ENCODE measurements at places on chromosomes 4 and X. TPM values are rescaled to one million over a fixed set of nuclear protein-coding genes. Genes with fewer than 3 reads are reported as not detected.

The TACR3 gene
- total RNA-seq: not detected

The PAGE4 gene
- total RNA-seq: 0.80 TPM

The KANTR gene
- 4.7 TPM for total RNA-seq

The UTP14A gene
- total RNA-seq: 22.7 TPM

The CD38 gene
- total RNA-seq: 47.6 TPM

The DCLK2 gene
- total RNA-seq: 1.1 TPM

The ZC4H2 gene
- total RNA-seq: 13.2 TPM

The FGB gene
- 1.1 TPM for total RNA-seq

The APLN gene
- 0.90 TPM for total RNA-seq

The DCAF8L2 gene
- total RNA-seq: not detected

The NFXL1 gene
- 5.9 TPM for total RNA-seq

DNA sequence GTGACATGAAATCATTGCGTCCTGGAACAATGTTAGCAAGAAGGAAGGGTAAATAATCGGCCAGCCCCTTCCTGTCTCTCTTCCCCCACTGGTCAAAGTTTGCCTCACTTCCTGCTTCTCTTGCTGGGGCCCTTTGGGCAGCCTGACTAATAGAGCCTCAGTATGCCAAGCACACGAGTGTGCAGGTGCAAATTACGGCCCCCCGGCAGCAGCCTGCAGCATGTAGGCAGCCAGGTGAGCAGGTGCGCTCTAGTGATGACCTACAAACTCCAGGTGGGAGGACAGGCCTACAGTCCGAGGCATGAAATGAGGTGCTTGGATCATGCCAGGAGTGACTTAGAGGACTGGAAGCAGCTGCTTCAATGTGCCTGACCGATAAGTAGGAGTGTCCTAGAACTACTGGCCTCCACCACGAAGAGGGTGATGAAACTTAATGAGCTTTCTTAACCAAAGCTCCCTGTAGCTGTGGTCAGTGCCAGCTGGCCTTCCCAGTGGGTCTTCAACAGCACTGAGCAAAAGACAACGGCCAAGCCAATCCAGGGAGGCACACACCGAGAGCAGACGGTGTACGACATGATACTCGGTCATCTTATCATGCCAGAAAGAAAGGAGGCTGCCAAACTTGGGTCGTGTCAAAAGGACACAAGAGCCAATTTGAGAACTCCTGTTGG is 26.1 kb upstream of the FAT1 start:
- DNase-seq: no peak

- no peak for DNase-seq
These were observed 683.5 kb upstream of the GRIA3 start for GRCh38 chrX:122500556-122500955.

- DNase-seq: no peak
These were observed 8.5 kb downstream of the FGFRL1 start for GRCh38 chr4:1019729-1020470.

DNA sequence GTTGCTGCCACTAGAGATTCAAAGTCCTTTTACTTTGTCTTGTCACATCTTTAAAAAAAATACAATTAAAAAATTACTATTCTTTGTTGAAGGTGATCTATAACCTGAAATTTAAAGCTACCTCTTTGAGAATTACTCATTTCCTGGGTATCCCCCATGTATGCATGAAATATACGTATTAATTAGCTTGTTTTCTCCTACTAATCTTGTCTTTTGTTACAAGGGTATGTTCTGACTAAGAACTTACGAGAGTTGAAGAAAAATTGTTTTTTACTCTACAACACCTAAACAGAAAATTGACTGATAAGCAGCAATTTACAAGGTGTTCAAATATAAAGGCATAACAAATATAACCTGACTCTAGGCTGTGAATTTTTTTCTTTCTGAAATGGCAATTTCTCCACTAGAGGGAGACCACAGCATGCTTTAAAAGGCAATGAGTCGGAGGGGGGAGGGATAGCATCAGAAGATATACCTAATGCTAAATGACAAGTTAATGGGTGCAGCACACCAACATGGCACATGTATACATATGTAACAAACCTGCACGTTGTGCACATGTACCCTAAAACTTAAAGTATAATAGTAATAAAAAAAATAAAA is 249.6 kb downstream of the OPHN1 start:
- DNase-seq: no peak

DNA sequence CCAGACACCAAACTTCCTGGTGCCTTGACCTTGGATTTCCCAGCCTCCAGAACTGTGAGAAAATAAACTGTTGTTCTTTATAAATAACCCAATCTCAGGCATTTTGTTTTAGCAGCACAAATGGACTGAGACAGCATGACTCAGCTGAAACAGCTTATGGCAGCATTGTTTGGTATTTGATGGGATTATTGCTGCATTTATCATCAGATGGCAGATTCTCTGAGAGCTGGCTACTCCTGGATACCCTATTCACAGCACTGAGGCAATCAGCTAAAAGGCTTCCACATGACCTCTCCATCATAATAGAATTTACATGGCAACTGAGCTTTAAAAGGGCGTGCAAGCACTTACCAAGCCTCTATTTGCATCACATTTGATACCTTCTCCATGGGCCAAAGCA is 623.1 kb upstream of the CPEB2 start:
- no peak for DNase-seq

DNA sequence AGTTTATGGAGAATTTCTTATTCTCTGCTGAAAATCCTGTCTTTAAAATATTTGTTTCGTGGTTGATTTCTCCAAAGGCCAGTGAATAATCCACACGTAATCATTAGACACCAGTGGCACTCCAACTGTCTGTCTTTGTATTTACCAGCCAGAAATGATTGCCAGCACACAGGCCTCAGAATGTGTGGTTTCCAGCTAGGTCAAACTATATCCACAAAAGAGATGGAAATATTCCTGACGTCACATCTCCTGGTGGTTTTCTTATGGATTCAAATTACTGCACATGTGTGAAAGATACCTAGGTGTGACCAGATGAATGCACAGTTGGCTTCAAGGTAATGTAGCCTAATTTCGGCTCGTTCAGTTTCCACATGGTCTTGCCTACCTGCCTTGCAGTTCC is 27.2 kb upstream of the TENM3 start:
- no peak for DNase-seq

DNA sequence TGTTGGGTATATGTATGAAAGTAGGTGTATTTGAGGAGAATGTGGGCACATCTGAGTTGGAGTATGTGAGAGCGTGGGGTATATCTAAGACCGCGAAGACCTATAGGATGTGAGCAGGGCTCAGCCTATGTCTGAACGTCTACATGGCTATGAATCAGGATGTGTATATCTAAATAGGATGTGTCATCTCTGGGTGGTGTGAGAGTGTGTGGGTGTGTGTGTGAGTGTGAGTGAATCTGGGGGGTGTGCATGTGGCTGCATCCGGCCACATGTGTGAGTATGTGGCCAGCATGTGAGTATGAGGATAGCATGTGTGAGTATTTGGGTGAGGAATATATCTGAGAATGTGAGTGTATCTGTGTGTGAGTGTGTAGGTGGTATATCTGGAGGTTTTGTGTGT is 7.7 kb downstream of the GPR173 start:
- no peak for DNase-seq

- no peak for DNase-seq
These were observed 66.1 kb upstream of the HGFAC start for GRCh38 chr4:3375688-3376087.

DNA sequence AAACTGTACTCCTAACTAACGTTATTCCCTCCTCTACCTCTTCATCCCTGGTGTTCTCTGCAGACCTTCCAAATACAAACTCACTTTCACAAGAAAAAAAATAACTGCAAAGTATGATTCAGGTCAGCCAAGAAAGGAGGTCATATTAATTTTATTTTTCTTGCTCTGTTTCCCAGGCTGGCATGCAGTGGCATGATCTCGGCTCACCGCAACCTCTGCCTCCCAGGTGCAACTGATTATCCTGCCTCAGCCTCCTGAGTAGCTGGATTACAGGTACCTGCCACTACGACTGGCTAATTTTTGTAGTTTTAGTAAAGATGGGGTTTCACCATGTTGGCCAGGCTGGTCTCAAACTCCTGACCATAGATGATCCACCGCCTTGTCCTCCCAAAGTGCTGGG is 156.6 kb downstream of the CHIC2 start:
- DNase-seq: no peak

DNA sequence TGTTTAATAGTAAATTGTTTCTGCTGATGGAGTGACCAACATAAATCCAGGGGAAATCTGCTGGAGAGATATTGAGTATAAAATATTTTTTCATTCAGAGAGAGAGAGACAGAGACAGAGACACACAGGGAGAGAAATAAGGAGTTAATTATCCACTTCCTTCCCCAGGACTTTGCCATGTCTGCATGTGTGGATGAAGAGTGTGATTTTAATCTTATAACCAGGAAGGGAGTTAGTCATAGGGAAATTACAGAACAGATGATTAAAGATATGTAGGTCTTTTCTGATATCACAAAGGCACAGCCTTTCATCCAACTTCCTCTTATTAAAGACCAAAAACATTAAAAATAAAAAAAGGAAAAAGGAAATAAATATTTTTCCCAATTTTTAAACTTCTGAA is 526.3 kb downstream of the SPRY1 start:
- DNase-seq: no peak

GRCh38 chrX:129006491-129006890 is 516.8 kb downstream of the SMARCA1 start:
- no peak for DNase-seq

GRCh38 chr4:90039122-90039521 is 88.1 kb upstream of the CCSER1 start:
- DNase-seq: no peak

DNA sequence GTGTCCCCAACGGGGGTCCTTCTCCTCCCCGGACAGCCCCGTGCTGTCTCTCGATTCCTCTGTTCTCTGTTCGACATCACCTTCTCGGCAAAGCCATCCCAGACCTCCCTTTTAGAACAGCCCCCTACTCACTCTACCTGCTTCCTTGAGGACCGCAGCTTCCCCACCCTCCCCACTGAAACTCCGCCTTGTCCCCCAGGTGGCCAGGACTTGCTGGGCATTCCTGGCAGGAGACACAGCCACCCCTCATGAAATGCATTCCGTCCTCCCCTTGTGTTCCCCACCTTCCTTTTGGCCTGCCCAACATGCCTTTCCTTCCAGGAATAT is 34.8 kb upstream of the GPR78 start:
- no peak for DNase-seq

GRCh38 chr4:6885953-6886557 is 23.6 kb upstream of the TBC1D14 start:
- no peak for DNase-seq

GRCh38 chr4:165383591-165384073 is 4.8 kb downstream of the CPE start:
- no peak for DNase-seq

DNA sequence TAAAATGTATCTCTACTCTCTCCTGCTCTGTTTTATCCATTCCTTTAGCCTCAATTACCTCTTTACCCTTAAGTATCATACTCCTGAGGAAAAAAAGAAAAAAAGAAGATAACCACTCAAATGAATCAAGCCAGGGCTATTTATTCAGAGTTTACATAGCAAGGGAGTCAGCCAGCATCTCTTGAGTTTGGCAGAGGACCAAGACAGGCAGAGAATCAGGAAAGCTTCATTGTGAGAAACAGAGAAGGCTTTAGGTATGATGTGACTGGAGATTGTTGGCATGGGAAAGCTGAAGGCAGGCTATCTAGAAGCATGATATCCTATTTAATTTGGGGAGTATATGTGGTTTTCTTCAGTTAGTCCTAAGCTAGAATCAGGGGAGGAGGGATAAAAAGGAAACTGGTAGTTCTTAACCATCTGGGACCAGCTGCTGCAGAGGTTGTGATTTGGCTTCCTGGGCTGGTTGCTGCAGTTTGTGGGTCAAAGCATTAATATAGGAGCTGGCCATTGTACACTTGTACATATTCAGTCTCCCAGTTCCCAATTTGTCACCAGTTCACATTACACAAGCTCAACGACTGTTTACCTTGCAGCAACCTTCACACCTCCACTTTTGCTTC is 11.2 kb downstream of the APELA start:
- DNase-seq: no peak

DNA sequence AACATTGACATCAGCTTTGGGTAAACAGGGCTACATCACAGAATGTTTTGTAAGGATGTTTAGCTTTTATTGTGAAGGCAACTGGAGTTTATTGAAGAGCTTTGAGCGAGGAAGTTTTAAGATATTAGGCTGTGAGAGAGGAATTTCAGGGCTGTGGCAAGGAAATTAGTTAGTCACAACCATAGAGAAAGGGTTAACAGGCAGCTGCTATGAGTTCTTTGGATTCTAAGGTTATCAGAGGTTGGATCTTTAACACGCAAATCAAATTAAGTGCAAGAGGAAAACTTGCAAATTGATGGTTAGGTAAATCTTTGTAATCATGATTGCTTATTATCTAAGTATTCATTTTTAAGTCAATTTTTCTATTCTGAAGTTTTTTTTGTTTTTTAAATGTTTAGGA is 156.0 kb downstream of the UGT8 start:
- no peak for DNase-seq

GRCh38 chr4:651884-652642 is 22.0 kb downstream of the ATP5ME start:
- DNase-seq: no peak

- DNase-seq: no peak
These were observed 29.3 kb upstream of the TLR3 start for GRCh38 chr4:186039697-186040096.

GRCh38 chrX:30876367-30876766 is 12.7 kb downstream of the TAB3 start:
- no peak for DNase-seq

- DNase-seq: no peak
These were observed 19.1 kb upstream of the CISD2 start for GRCh38 chr4:102849579-102850104.

DNA sequence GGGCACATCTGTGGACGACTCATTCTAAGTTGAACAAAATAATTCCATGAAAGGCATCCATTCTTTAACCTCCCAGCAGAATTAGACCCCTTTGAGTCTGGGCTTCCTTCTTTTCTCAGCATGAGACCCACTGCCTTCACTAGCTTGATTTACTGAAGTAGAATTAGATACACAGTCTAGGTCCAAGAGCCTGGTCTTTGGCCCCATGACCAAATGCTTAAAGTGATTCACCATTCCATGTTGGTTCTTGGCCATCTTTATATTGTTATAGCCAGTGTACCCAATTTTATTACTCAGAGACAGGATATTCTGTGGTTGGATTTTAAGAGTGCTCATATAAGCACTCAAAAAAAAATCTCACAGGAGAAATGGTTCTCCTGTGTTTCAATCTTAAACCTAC is 155.3 kb upstream of the GPC4 start:
- DNase-seq: no peak

- no peak for DNase-seq
These were observed 2.7 kb upstream of the ATP10D start for GRCh38 chr4:47482326-47482725.

DNA sequence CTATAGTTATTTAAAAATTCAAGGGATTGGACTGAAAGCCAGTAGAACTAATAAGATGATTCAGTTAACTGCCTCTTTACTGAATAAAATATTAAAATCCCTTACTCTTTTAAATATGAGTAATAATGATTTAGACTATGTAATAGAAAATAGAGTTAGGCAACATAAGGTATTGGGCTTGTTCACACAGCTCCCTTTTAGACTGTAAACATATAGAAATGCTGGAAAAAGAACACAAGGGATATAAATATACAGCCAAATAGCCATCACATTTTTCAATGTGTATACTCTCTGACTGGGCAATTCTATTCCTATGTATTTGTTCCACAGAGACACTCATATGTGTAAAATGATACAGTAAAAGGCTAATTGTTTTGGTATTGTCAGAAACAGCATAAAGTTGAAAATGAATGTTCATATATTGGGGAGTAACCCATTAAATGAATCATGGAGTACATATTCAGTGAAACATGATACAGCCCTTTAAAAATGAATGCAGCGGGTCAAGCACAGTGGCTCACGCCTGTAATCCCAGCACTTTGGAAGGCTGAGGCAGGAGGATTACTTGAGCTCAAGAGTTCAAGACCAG is 129.8 kb downstream of the TBC1D19 start:
- no peak for DNase-seq

Data from thymus (tissue), 14 donors.